Upper lobe of right lung (tissue), 1 donor: ENCODE measurements at places on chromosomes 7 and 10.

DNA sequence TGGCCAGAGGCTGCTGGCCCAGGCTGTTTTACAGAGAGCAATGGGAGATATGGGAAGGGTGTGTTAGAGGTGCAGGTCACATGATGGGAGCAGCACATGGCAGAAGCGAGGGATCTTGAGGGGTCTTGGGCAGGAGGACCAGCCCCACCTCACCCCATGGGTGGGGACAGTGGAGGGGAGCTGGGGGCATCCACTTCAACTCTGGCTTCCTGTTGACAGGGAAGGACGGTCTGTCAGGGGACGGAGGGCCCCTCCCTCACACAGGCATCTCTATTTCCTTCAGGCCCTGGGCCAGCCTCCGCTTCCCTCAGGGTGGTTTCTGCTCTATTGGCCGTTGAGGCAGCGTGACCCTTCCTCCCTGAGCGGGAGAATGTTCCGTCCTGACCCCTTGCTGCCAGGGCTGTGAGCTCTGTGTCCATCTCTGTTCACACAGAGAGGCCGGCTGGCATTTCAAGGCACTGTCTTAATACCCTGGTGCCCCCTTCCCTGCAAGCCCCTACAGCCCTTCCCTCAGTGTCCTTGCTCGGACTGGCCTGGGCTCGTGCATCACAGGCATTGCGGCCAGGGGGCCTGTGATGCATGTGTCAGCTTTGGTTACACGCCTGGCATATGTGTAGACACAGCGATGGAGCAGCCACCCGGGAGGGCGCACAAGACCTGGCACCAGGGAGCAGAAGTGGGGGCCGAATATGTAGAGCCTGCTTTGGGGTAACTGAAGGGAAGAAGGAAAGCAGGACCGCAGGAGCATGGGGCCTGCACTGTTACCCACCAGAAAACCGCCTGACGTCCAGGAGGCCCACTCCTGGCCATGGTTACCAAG is 31.8 kb downstream of the RAMP3 start:
- peak; percentile 46 for DNase-seq

- no peak for DNase-seq
These were observed 109.2 kb downstream of the SND1 start for GRCh38 chr7:127761196-127761595.

GRCh38 chr7:13908667-13909397 is 80.6 kb downstream of the ETV1 start:
- no peak for DNase-seq

GRCh38 chr7:156124356-156124755 is 312.1 kb upstream of the SHH start:
- DNase-seq = no peak

DNA sequence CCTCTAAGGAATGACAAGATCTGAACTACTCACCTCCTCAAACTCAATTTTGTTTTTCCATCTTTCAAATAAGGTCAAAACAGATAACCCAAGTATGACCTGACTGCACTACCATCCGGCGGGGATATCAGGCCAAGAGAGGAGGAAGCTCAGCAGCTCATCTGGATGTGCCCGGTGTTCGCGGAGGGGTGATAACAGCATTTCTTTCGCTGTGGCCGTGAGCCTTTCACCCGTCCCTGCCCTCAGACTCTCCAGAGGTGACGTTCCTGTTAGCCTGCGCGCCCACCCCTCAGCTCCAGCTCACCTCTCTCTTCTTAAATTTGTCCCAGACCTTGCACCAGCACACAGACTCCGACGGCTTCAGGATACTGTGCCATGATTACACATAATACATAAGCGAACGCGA is 526 bp downstream of the ZNF248 start:
- DNase-seq = peak; percentile 66

DNA sequence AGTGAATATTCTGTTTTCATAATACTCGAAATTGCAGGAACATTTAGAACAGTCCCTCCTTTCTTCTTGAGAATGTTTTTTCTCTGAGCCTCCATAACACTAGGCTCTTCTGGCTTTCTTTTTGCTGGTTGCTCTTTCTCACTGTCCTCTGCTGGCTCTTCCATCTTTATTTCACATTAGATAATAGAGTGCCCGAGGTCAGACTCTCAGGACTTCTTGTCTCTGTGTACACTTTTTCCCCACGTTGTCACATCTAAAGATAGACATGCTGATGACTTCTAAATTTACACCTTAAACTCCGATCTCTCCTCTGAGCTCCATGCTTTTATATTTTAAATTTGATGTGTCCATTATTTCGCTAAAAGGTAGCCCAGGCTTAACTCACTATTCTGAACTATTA is 15.4 kb upstream of the LRRN3 start:
- DNase-seq = no peak

GRCh38 chr10:108048898-108049297 is 884.4 kb upstream of the SORCS1 start:
- DNase-seq = no peak

DNA sequence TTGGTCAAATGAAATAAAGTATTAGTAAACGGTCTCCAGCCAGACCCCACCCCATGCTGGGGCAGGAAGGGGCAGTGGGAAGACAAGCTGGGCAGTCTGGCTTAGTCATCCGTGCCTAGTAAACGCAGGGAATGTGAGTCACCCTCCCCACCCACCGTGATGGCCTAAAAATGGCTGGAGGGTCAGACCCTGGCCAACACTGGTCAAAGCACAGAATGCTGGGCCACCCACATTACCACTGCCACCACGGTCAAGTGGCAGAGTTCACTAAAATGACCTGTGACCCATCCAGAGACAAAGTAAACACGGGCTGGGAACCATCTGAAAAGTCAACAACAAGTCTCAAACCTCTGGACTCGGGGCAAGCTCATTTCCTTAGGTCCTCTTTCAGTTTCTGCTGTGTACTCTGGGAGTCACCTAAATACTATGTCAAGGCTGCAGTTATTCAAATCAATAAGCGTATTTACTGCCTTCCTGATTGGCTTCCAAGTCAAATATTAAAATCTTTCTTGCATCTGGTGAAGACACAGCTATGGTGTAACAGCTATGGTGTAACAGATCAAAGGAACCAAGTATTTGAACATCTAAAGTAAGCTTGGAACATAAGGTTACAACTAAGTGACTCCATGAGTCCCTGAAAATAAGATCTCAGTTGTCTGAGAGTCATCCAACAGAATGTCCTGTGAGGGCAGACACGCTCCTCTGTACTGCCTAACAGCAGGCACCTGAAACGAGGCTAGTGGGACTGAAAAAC is 3.0 kb downstream of the ZFAND2A start:
- DNase-seq = no peak

- no peak for DNase-seq
These were observed 13.6 kb downstream of the STEAP2 start for GRCh38 chr7:90225181-90225580.

DNA sequence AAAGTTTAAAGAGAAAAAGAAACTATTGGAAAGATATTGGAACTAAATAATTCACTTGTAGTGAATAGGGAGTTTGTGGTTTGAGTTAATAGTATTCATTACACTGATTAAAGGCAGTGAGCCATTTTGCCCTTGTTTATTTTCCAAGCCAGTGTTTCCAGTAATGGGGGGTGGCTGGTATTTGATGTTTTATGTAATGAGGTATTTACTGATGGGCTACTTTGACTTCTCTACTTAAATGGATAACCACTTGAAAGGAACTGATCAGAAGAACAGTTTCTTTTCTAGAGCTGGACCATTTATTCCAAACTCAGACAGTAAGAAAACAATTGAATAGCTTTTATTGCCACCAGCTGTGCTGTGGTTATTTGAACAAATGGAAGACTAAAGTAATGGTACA is 227.0 kb upstream of the HDAC9 start:
- DNase-seq = no peak

DNA sequence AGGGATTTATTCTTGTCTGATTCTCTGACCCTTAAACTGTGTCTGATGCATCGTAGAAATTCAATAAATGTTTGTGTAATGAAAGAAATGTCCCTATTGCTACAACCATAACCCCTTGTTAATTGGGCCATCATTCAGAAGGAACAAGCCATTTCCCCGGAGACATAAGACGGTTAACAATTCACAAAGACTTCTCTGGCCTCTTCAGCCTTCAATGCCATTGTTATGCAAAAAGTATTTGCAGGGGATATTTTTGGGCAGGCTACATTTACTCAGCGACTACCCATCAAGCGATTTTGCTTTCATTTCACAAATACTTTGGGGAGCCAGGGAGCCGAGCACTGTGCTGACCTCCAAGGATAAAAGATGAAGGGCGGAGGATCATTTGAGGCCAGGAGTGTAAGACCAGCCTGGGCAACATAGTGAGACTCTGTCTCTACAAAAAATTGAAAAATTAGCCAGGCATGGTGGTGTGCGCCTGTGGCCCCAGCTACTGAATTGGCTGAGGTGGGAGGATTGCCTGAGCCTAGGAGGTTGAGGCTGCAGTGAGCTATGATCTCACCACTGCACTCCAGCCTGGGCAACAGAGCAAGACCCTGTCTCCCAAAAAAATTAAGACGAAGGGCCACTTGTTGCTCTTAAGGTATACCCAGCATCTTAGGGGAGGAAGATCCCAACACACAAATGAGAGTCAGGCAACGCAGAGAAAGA is 20.0 kb upstream of the SDK1 start:
- no peak for DNase-seq

DNA sequence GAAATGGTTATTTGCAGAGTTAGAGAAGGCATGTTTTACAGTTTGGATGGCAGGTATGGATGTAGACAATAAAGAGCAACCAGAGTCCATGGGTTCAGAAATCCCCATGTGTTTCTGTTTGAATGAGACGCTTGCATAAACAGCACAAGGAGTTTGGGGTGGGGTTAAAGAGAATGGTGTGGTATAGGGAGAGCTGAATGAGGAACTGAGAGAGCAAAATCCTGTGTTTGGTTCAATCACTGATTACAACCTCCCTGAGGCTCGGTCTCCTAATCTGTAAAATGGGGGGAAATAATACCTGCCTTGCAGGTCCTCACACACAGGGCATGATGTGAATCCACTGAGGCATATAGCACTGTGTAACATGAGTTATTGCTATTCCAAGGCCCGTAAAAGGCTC is 23.7 kb downstream of the CAV1 start:
- DNase-seq = no peak

DNA sequence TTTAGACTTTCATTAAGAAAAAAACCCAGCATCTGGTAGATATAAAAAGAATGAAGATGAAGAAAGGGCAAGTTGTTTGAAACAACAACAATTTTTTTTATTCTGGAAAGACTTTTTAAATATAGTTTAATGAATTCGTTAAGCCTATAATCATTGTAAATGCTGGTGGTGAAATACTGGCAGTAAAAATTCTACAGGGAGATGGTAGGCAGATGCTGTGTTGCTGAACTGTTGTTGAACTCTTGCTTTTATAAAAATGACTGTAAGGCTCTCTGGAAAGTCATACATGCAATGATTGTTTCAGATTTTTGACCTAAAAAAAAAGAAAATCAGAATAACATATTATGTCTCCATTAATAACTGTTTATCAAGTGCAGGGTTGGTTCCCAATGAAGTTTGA is 39.0 kb downstream of the SCIN start:
- DNase-seq = no peak

GRCh38 chr7:93861325-93861949 is 29.1 kb downstream of the TFPI2 start:
- no peak for DNase-seq

- peak; percentile 58 for DNase-seq
These were observed 72.1 kb upstream of the LRRC18 start for GRCh38 chr10:49011756-49012155.

DNA sequence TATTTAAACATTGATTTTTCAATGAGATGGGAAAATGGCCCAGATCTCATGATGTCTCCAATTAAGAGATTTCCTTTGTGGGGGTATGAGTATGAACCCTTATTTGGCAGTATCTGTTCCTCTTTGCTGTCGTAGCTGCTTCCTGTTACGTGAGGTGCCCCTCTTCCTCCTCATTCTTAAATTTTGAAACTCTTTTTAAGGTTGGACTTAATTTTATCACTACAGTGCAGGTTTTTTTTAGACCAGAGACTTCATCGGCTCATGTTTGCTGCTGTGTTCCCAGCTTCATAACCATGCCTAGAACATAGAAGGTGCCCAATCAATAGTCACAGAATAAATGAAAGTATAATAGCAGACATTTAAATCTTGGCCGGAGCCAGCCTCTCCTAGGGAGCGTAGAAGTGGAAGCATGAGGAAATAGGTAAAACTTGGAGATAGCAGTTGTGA is 2.4 kb downstream of the MIOS start:
- DNase-seq = no peak

DNA sequence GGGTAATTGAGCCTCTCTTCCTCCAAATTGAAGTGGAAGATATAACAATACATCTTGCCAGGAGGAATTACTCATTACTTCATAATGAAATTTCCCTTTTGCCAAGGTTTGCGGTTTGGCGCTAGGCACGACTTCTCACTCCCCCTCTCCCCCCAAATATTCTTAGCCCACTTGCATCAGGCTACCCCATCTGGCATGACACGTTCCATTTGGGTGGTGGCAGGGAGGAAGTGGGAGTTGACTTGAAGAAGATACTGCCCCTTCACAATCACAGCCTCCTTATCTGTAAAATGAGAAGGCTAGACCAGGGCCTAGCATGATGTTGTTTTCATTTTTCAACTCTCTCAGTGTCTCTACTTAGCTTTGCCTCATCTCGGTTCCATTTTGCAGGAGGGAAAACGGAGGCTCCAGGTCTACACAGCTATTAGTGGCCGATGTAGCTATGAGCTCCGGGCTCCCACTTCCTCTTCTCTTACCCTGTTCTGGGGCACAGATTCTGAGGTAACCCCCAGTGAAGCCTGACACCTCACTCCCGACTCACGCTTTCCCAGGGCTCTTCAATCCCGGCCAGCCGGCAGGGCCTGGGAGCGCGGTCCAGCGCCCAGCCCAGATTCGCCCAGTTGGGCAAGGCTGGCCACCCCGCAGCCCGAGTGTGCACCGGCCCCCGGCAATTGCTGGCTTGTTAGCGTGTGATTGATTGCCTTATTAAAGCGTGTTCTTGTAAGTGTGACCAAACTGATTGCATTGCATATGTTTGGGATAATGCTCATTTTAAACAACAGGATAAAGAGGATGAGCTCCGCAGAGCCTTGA is 6.5 kb downstream of the EVX1 start:
- DNase-seq = no peak

DNA sequence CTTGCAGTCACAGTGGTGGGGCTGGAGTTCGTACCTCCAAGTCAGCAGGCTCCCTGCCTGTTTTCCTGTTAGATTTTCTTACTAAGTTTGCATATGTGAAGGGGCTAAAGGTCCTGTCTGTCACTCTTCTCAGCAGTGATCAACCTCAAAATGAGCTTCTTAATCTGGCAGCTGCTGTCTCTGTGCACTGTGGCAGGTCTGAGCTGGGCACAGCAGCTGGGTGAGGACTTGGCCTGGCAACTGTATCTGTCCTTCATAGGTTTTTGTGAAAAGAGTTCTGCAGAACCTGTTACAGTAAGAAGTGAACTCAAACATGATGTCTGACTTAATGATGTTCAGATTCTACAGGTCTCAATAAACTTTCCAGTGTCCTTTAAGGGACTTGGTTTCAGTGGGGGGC is 31.3 kb upstream of the GJD4 start:
- no peak for DNase-seq

- DNase-seq = no peak
These were observed 108.1 kb upstream of the INSIG1 start for GRCh38 chr7:155189590-155189989.

GRCh38 chr7:157544980-157545680 is 208.3 kb downstream of the DNAJB6 start:
- DNase-seq = peak; percentile 42

GRCh38 chr7:102988631-102989560 is 76.1 kb downstream of the LRRC17 start:
- DNase-seq = no peak

GRCh38 chr7:129008645-129009414 is 46.1 kb downstream of the TNPO3 start:
- no peak for DNase-seq

GRCh38 chr7:132133501-132133900 is 442.8 kb downstream of the PLXNA4 start:
- DNase-seq = no peak

GRCh38 chr10:44993922-44994751 is 6.6 kb upstream of the ZNF22 start:
- no peak for DNase-seq
